ENCODE measurements at places on chromosomes 5 and 9.

DNA sequence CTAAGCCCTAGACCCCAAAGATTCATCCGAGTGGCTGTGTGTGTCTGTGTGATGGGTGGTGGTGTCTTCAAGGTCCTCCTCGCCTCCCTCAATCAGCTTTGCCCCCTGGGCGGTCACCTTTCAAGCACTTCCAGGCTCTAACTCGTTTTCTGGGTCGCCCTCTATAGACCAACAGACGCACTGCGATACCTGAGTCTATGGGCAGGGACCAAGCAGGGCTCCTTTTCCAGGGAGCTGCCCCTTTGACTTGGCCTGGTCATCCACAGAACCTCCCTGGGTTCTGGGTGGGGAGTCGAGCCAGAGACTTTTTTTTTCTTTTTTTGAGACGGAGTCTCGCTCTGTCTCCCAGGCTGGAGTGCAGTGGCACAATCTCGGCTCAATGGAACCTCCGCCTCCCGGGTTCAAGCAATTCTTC is 1.1 kb downstream of the SLC27A4 start:
- DNase-seq, result peak; percentile 75

DNA sequence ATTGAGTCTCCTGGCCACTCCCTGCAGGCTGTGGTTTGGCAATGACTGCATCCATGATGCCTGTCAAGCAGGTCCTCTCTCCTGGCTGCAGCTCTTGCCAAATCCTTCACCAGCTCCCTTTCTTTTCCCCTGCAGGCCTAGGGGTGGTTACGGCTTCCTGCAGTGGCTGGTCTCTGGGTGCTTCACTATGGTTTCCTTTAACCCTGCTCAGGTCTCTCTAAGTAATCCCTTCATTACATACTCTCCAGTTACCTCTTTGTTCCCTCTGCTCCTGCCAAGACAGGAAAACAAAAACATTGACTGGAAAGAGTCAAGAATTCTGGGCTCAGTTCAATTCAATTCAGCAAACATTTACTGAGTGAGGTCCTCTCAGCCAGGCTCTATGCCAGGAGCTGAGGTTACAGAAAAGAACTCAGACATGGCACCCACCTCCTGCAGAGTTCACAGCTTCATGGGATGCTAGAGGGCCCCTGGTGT is 19.8 kb upstream of the PTPN3 start:
- no peak for DNase-seq

- no peak for DNase-seq
Observed at GRCh38 chr9:17600962-17601593, 22.2 kb downstream of the SH3GL2 start.

DNA sequence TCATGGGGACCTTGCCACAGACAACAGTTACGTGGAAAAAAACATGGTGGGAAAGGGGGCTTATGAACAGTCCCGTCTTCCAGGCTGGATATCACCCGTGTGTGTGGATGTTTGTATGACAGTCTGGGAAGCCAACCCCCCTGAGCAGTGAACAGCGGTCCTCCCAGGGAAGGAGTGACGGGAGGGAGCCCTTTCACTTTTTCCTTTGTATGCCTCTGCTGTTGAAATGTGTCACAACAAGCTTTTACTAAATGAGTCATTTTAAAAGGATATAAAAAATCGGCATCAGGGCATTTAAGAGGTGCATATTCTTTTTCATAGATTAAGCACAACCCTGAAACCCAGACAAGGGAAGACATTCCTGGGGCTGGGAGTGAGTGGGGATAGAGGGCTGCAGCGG is 5.1 kb downstream of the MYMK start:
- DNase-seq, result no peak

GRCh38 chr5:178516504-178517235 is 73.5 kb downstream of the COL23A1 start:
- DNase-seq, result no peak

GRCh38 chr9:70402213-70402612 is 12.2 kb downstream of the KLF9 start:
- DNase-seq, result no peak

- DNase-seq, result no peak
Observed at GRCh38 chr9:70701163-70701562, 286.7 kb upstream of the KLF9 start.

- no peak for DNase-seq
Observed at GRCh38 chr5:159638954-159639559, 277.2 kb upstream of the ADRA1B start.

DNA sequence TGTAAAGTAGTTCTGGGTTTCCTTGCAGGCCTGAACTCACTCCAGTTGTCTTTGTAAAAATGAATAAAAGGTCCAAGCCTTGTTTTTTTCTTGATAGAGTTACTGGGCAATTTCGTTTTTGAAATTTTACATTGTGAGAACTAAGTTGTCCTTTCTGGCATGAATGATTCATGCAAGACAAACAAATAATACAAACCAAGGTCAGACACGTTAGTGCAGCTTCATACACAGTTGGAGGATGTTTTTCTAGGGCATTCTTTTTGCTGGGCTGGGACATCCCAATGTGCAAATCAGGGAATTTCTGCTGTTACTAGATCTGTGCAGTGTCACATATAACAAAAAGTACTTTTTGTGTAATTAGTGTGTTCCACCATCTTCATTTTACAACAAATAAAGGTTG is 96.0 kb downstream of the MEGF10 start:
- DNase-seq, result no peak

GRCh38 chr5:145824040-145824439 is 11.1 kb downstream of the PRELID2 start:
- no peak for DNase-seq

DNA sequence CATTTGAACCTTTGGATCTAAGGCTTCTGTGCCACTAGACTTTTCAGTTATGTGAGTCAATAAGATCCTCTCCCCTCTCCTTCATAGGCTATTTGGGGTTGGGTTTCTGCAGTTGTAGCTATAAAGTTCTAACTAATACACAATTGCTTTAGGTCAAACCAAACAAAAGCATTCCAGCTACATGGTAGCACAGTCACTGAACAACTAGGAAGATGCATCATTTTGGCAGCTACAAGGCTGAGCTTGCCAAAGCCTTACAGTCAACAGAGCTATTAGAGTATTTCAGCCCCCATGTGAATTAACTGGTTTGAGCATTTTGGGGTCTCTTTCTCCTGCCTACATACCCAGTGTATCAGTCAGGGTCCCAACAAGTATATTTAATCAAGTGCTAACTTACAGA is 234.6 kb downstream of the ZNF608 start:
- DNase-seq, result no peak

GRCh38 chr5:159100782-159101646 is 1.3 kb upstream of the EBF1 start:
- no peak for DNase-seq

DNA sequence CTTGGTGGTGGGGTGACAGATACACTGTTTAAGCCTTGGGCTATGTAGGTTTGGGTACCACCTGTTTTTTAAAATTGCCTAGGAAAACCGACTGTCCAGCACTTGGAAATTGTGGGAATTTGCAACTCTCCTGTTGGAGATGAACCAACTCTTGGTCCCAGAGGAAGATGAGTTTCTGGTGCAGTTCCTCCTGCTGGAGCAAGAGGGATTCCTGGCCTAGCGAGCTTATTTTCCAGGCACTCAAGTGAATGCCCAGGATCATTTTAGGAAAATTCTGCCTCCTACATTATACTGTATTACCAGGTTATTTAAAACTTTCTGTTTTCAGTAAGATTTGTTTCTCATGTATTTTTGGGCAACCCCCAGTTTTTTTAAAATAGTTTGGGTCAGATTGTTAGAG is 33.7 kb downstream of the AP3S1 start:
- no peak for DNase-seq

DNA sequence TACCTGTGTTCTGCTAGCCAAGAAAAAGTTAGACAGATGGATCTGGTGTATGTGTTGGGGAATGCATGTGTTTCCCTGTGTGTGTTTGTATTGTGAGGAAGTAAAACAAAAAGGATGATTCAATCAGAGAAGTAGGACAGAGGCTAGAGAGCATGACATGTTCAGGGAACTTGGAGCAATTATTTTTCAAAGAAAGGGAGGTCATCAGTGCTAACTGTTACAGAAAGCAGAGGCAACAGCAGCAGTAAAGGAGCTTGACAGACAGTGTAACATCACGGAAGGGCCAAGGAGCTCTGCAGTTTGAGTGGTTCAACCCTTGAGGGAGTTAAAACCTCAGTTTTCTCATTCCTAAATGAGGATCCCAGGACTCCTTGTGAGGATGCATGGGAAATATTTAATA is 13.2 kb downstream of the SPINK1 start:
- no peak for DNase-seq

DNA sequence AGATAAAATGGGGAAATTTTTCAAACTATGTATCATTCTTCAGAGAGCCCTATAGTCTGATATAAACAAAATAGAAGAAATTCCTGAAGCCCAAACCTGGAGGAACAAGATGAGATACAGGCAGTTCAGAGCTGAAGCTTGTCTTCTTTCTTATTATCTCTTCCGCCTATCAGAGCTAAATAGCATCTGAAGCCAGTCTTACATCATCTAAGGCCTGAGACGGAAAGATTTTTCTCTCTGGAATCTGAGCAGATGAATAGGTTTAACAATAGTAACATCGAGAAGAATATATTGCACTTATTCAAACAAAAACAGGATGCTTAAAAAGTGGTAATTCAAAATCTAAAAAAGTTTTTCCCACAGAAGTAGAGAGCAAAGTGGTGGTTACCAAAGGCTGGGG is 59.8 kb downstream of the LPAR1 start:
- no peak for DNase-seq
